ENCODE measurements at places on chromosomes 5 and 9.
A peak's percentile ranks its signal among the peaks of the same experiment; 100 is the strongest.

DNA sequence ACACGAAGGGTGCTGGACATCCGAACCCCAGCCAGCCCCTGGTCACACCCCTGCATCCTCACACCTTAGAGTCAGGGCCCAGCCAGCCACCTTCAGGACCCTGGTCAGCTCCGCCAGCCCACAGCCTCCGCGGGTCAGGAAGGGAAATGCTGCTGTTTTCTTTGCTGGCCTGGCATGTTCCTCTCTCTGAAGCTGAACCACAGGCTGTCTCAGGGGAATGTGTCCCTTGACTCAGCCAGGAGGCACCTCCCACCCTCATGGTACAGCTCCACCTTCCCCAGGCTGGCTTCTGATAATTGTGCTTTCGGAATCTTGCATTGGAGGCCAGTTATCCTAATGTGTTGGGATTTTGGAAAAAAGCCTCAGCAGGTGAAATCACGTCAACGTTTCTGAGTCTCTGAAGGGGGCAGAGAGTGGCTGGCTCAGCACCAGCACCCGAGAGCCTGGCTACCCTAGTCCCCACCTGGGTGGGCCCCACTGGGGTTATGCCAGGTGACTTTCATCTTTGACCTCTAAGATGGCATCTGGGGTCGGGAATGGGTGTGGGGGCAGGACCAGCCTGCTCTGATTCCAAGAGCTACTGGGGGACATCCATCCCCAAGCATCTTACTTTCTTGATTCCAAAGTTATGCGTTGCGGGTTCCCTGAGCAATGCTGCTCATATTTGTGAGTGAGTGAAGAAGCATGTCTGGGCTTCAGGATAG, 9.8 kb upstream of the OLFM1 start:
- no peak for DNase-seq

DNA sequence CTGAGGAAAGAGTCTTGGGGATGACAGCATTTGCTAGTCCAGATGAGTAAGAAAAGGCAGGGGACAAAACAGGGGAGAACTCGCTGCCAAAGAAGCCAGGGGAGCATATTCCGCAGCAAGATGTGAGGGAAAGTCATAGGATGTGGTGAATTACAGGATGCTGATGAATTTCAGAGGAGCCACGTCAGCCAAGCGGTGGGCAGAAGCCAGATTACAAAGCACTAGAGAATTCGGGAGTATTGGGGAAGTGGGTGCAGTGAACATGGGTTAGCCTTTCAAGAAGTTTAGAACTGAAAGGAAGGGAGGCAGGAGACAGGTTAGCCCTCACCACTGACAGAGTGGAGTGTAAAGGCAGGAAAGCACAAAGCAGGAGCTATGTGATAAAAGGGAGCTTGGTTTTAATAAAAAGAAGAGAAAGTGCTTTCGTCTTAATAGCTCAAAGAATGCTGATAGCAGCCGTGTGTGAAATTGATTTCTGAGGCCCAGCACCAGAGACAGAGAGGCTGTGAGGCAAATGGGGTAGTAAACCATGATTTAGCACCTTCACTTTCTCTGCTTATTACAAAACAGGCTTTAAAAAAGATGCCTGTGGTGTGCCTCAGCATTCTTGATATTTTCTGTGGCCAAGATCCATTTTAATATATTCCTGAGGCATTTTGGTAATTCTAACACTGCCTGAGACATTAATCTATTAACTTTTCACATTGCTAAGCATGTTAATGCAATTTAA, 16.9 kb downstream of the ADAMTSL1 start:
- DNase-seq: no peak

- DNase-seq: no peak
These were observed 65.1 kb upstream of the NMUR2 start for GRCh38 chr5:152470167-152470566.

- no peak for DNase-seq
These were observed 165.3 kb downstream of the TMEM167A start for GRCh38 chr5:82911910-82912309.

DNA sequence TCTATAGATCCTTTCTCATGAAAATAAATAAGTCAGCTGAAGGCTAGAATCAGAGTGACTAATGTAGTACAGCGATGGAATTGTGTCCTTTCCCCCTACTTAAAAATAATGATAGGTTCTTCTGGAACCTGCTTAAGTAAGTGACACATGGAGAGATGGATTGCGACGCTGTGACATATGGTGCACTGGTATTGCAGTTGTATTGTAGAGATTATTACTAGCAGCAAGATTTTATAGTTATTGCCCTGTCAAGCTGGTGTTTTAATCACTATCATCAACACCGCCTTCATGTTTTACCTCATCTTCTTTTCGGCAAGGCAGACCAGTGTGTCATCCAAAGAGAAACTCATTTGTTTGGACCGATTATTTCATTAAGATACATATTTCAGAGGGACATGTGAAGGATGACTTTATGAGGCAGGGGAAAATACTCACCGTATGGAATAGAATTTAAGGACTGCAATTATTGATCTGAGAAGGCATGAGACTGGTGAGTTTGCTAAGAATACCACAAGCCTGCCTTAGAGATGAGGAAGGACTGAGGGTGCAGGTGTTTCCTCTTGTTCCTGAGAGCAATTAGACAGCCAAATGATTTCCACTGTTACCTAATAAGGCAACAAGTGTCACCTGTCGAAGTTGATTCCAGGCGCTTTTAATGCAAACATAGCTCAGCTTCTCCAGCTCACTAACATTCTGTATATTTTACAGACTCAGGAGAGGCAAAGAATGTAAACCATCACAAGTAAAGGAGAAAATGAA, 1855.5 kb downstream of the MAT2B start:
- DNase-seq: no peak

- DNase-seq: no peak
These were observed 96.4 kb downstream of the EBF1 start for GRCh38 chr5:159003045-159004030.

DNA sequence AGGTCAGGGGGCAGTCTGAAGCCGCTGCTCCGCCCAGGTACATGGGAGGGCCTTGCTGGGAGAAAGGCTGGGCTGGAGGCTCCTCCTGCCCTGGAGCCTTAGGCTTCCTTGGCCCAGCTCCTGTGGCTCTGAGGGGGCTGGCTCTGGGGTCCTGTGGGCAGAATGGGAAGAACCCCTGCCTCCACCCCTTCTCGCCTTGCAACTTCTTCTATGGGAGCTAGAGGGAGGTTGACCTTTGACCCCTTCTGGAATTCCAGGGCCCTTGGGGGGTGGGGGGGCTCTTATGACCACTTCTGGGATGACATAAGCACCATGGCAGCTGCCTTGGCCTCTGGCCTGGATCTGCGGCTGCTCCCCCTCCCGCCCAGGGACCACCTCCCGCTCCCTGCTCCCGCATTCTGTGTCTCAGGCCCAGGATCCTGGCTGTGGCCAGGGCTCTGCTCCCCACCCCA, 32.2 kb downstream of the IER5L start:
- DNase-seq: no peak

DNA sequence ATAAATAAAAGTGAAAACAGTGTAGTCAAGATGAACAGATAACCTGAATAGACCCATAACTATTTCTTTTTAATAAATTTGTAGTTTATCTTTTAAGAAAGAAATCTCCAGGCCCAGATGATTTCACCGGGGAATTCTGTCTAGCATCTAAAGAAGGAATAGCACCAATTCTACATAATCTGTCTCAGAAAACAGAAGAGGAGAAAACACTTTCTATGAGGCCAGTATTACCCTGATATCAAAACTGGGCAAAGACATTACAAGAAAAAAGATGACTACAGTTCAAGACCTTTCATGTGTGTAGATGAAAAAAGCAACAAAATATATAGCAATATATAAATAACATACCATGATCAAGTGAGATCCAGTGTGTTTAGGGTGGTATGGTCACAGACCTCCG, 31.4 kb downstream of the TTC23L start:
- DNase-seq: no peak

- DNase-seq: no peak
These were observed 18.6 kb upstream of the NKD2 start for GRCh38 chr5:989961-990530.

DNA sequence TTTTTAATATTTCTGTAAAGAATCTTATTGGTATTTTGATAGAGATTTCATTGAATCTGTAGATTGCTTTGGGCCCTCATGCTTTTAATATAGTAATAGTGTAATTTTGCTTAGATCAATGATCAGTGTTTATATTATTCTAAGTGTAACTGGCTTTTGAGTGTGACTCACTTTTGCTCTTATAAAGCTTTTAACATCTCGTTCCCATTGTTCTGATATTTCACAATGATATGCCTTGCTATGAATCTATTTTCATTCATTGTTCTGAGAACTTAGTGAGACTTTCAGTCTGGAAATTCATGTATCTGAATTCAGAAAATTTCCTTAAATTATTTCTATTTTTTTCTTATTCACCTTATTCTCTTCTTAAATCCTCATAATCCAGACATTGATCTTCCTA, 13.5 kb upstream of the MAMDC2 start:
- no peak for DNase-seq

- peak; percentile 42 for DNase-seq
These were observed 36.7 kb upstream of the ARRDC3 start for GRCh38 chr5:91419571-91420537.

DNA sequence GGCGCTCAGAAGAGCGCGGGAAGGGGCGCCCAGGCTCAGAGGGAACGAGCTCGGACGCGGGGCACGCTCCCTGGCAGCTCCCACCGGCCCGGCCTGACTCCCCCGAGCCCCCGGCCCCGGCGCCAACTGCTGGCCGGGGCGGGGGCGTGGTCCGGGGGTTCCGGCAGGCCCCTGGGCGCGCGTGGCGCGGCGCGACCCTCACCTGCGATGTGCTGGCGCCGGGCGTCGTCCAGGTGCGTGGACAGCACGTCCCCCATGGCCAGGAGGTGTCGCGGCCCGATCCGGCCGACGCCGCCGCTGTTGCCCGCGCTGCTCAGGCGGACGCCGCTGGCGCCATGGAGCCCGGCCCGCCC, 43.5 kb upstream of the STXBP1 start:
- DNase-seq: no peak

GRCh38 chr5:152505442-152506042, 100.5 kb upstream of the NMUR2 start:
- DNase-seq: peak; percentile 79

- DNase-seq: no peak
These were observed 416.1 kb downstream of the TMEM38B start for GRCh38 chr9:106110483-106110882.

DNA sequence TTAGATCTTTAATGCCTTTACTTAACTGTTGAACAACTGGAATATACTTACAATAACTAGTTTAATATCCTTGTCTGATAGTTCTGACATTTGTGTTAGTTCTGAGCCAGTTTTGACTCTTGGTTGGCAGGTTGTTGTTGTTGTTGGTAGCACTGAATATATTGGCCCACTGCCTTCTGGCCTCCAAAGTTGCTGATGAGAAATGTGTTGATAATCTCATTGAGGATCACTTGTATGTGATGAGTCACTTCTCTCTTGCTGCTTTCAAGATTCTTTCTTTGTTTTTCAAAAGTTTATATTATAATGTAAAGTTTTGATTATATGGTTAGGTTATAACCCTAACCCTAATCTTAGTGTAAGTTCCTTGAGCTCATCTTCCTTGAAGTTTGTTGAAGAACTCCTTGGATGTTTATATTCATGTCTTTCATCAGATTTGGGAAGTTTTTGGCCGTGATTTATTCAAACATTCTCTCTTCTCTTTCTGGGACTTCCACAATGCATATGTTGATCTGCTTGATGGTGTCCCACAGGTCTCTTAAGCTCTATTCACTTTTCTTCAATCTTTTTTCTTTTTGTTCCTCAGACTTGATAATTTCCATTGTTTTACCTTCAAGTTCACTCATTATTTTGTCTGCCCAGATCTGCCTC, 149.7 kb downstream of the FGF18 start:
- DNase-seq: no peak

DNA sequence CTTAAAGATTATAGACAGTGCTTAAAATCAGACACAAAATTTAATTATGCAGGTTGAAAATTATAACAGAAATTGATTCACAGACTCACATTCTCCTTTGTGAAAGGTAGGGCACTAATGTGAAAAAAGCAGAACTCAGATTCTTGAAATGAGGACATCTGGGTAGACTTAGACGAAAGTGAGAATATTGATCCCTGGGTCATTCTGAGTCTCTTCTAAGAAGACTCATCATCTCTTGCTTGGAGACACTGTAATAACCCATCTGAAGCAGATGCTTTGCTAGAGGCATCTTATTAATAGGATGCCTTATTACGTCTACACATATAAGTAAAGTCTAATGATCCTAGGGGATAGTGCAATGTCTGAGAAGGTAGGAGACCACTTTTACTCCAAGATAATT, 274.4 kb downstream of the HINT1 start:
- no peak for DNase-seq

- no peak for DNase-seq
These were observed 6.0 kb downstream of the CEL start for GRCh38 chr9:133067813-133068212.

DNA sequence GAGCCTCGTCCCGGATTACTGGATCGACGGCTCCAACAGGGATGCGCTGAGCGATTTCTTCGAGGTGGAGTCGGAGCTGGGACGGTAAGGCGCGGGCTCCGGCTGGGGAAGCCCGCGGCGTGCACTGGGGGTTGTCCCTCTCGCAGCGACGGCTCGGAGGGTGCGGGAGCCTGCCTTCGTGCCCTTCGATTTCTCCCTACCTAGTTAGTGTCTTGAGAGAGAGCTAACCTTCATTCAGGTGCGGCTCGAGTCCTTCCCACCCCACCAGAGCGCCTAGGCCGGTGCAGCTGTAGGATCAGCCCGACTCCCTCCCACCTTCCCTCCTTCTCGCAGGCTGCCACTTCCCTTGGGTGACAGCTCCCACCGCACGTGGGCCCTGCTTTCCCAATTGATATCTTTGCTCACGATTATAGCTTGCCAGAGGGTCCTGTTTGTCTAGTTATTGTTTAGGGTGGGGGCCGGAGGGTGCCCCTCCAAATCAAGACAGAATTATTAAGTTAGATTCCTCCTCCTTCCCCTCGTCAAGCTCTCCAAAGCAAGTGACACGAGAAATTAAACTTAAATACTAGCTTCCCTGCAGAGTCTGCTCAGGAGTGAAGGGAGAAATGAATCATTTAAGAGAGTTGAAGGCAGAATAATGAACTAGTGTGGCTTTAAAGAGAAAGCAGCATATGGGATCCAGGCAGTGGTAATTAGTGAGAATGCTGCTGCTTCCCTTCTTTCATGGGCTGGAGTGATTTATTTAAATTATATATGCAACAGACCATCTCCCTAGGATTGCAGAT, 569 bp downstream of the CAMK4 start:
- DNase-seq: no peak
